ENCODE measurements at places on chromosomes 16 and 17.
A peak's percentile ranks its signal among the peaks of the same experiment; 100 is the strongest.

DNA sequence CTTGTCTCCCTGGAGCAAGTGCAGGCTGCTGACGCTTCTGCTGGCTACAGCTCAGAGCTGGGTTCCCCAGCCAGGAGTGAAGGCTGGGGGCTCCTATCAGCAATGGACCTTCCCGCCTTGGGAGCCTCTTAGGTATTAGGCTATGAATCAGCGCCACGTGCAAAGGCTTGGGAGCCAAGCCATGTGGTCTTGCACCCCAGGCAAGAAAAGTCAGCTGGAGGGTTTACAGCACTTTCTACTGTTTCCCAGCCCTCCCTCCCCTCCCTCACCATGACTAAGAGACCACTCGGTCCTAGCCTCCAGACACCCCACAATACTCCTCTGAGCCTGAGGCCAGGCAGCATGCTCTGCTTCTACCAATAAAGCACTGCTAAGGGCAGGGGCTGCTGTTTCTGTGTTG, 12.3 kb downstream of the EPX start:
- DNase-seq = no peak

DNA sequence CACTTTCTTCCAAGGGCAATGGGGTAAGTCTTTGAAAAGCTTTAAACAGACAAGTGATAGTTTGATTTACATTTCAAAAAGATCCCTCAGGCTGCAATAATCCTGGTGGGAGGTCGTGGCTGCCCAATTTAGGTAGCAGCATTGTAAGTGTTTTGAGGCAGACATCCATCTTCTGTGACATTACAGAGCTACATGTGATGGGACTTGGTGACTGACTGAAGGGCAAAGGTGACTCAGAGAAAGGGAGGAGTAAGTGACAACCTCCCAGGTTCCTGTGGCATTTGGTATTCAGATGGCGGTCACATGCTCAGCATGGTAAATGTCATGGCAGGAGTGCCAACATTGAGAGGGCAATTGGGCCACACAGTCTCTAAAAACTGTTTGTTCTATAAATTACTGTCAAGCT, 26.5 kb downstream of the STAT3 start:
- peak; percentile 46 for DNase-seq

GRCh38 chr16:8342276-8342675, 248.0 kb downstream of the TMEM114 start:
- no peak for DNase-seq

- DNase-seq = peak; percentile 23
Measured at GRCh38 chr17:71522383-71522782, 598.4 kb upstream of the SOX9 start.

GRCh38 chr16:76854234-76854633, 336.8 kb upstream of the MON1B start:
- peak; percentile 22 for DNase-seq

GRCh38 chr16:78633551-78633950, 534.1 kb downstream of the WWOX start:
- DNase-seq = no peak

DNA sequence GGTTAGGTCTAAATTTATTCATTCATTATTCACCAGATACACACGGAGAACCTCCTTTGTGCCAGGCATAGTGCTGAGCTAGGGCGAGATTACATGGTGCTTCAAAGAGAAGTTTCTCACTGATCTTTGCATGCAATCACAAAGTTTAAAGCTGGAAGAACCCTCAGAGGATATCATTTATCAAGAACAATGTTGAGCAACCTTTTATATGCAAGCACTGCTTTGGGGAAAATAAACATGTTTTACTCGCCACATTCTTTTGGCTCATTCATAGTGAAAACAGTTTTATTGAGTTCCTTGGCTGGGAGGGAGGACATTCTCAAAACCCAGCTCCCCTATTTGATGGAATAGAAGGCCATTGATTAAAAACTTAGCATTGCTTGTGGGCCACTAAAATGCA, 49.8 kb upstream of the XYLT1 start:
- no peak for DNase-seq

GRCh38 chr17:1154704-1155103, 25.1 kb downstream of the ABR start:
- DNase-seq = no peak

GRCh38 chr16:35255186-35255803, 1795.9 kb downstream of the TP53TG3F start:
- no peak for DNase-seq

GRCh38 chr17:48026502-48027321, 10.9 kb downstream of the COPZ2 start:
- peak; percentile 78 for DNase-seq

DNA sequence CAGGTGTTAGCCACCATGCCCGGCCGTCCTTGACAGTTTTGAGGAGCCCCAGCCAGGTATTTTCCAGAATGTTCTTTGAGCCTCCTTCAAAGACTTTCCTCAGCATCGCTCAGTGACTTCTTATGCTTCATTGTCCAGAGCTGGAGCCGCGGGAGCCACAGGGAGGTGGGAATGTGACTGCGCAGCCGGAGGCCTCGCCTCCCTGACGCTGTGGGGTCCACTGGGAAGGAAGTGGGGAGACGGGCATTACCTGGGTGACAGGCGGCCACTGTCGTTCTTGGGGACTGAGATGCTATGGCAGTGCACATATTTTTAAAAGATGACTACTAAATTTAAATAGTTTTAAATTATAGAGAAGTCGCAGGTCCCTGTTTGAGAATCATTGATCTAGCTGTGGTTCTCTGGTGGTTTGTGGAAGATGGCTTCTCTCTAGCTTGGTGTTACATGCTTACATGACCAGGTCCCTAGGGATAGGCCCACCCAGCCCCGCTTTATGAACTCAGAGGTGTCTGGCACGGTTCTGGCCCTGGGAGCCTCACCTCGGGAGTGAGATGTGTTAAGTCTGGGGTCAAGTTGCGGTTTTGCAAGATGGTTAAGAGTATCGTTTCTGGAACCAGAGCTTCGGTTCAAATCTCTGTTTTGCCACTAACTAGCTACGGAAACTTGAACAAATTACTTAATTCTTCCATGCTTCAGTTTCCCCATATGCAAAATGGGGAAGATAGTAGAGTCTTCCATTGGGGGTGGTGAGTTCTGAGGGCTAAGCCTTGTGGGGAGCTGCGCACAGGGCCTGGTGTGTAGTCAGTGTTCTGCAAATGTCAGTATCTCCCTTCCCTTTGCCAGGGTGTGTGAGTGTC, 53.0 kb downstream of the ATP2C2 start:
- no peak for DNase-seq

- peak; percentile 85 for DNase-seq
Measured at GRCh38 chr16:66357523-66357928, 9.0 kb upstream of the CDH5 start.

DNA sequence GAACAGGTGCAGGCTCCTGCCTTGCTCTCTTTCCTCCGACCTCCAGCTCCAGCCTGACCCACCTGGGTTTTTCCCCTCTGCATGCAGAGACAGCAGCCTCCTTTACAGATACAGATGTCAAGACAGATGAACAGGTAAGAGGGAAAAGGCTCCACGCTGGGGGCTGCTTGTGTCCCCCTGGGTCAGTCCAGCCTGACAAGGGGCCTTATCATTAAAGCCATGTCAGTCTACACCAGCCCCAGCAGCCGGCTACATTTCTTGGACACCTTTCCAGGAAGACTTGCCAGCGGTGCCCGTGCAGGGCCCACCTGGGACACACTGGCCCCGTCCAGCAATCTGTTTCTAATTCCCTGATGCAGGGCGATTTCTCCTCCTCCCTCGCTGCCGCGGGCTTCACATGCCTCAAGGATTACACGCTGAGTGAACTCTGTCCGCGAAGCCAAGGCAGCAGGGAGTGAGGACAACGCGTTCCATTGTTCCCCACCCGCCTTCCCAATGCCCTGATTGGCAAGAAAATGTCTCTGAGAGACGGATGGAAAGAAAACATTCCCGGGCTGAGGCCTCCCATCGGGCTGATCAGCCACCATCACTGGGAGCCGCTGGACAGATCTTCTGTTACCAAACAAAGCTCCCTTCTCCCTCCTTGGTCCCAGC, 184.7 kb downstream of the C16orf95 start:
- no peak for DNase-seq

- DNase-seq = no peak
Measured at GRCh38 chr16:53518550-53519416, 15.8 kb upstream of the AKTIP start.

All from renal cortical epithelial cell (primary cell).